Tibial nerve (tissue), 4 donors: ENCODE measurements at places on chromosomes 2 and 18.
A peak's percentile ranks its signal among the peaks of the same experiment; 100 is the strongest.

DNA sequence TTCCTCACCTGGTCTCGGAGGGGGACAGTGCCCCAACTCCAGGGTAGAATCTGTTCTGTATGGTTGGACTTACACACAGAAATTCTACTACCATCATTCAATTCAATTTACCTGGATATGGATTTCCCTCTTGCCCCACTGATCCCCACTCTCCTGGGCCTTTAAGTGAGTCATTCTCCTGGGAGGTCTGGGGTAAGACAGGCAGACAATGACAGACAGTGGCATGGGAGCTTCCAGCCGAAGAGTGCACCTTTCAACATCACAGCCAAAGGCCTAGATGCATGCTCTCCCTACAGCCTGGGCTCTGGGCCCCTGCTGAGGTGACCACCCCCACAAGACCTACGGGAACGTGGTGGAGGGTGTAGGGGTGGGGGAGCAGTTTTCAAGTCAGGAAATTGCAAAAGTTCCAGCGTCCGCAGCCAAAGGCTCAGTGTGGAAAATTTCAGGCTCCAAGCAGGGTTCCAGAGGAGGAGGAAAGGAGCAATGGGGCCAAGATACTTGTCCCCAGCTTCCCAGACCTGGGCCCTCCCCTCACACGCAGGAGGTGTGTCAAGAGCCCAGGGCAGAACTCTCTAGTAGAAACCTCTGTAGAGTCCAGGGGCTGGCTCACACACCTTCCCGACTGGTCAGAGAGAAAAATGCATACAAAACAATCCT, 296.4 kb downstream of the CYP26B1 start:
- DNase-seq: no peak
- no peaks in the 10 kb centered on the region for H3K27me3 ChIP-seq

- H3K36me3 ChIP-seq: no peaks in the 10 kb centered on the region
- H3K27me3 ChIP-seq: no peaks in the 10 kb centered on the region
- no peak overlapping the region for H3K27ac ChIP-seq
- no peak for DNase-seq
Measured at GRCh38 chr18:73638709-73639108, 508.9 kb downstream of the FBXO15 start.

DNA sequence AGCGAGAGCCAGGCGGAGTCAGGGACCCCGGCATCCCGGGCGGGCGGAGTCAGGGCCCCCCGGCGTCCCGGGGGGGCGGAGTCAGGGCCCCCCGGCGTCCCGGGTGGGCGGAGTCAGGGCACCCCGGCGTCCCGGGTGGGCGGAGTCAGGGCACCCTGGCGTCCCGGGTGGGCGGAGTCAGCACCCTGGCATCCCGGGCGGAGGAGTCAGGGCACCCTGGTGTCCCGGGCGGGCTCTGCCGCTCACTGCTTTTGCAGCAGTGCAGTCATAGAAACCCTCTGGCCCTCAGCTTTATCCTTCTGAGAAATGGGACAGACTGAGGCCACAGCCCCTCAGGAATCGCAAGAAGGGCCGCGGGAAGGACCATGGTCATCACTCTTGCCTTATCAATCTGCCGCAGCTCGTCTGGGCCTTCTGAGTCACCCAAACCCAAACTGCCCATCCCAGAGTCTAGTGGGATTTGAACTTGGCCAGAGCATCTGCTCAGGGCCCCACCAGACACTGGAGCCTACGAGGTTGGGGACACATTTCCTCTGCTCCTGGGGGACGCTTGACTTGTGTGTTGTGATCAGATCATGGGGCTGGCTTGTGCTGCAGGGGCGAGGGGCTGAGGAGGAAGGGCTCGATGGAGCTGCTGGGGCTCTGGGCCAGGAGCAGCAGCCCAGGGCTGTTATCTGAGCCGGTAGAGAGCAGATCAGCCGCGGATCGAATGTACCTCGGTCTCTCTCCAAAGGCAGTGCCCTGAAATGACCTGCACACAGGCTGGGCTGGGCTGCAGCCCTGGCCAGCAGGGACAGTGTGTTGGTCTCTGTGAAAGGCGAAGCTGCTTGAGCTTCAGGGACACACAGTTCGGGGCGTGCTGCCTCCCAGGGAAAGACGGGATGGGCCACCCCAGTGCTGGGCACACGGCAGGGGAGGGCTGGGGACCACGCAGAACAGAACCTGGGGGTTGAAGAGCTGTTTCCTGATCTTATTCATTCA, 290.1 kb upstream of the HDAC4 start:
- no peaks in the 10 kb centered on the region for H3K27me3 ChIP-seq
- DNase-seq: no peak
- no peaks in the 10 kb centered on the region for H3K4me1 ChIP-seq
- H3K4me3 ChIP-seq: no peak overlapping the region
- no peak overlapping the region for H3K27ac ChIP-seq

- no peak overlapping the region for H3K27ac ChIP-seq
- H3K4me3 ChIP-seq: no peak overlapping the region
- H3K36me3 ChIP-seq: no peaks in the 10 kb centered on the region
- DNase-seq: no peak
- no peaks in the 10 kb centered on the region for H3K4me1 ChIP-seq
Measured at GRCh38 chr18:32867330-32867729, 94.5 kb upstream of the KLHL14 start.

DNA sequence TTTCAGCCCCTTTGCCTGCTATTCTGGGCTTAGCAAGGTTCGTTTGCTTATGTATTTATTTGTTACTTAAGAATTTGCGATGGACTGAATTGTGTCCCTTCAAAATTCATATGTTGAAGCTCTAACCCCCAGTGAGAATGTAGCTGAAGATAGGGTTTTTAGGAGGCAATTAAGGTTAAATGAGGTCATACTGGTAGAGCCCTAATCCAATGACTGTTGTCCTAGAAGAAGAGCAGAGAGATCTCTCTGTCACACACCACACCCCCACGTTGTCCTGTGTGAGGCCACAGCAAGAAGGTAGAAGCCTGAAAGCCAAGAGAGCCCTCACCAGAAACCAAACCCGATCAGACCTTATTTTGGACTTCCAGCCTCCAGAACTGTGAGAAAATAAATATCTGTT, 66.7 kb downstream of the KIAA1328 start:
- no peak for DNase-seq
- H3K27ac ChIP-seq: no peak overlapping the region
- no peaks in the 10 kb centered on the region for H3K27me3 ChIP-seq
- no peaks in the 10 kb centered on the region for H3K36me3 ChIP-seq

DNA sequence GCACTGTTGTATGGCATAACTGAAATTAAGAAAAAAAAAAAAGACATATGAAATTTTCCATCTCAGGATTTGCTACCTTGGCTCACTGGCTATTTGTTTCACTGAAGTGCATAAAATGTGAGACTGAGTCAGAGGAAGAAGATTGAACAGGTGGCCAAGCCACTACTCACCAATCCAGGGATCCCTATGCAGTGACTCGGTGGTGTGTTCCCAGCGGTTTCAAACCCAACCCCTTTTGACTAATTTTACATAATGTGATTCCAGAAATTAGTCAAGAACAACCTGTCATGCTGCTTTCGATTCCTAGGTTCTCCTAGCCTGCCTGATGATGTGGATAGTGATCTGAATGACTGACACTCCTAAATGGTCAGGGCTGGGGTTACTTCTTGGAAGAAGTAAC, 77.3 kb downstream of the KLHL14 start:
- no peak for DNase-seq
- no peaks in the 10 kb centered on the region for H3K4me1 ChIP-seq
- no peaks in the 10 kb centered on the region for H3K36me3 ChIP-seq
- H3K27ac ChIP-seq: no peak overlapping the region
- no peaks in the 10 kb centered on the region for H3K27me3 ChIP-seq

- no peak for DNase-seq
- no peak overlapping the region for H3K27ac ChIP-seq
- H3K27me3 ChIP-seq: no peaks in the 10 kb centered on the region
- no peaks in the 10 kb centered on the region for H3K4me1 ChIP-seq
- no peak overlapping the region for H3K4me3 ChIP-seq
Measured at GRCh38 chr2:1995987-1996386, 251.7 kb upstream of the PXDN start.

GRCh38 chr2:162506706-162507105, 162.8 kb downstream of the GCA start:
- no peaks in the 10 kb centered on the region for H3K36me3 ChIP-seq
- no peak overlapping the region for H3K4me3 ChIP-seq
- no peak for DNase-seq
- no peaks in the 10 kb centered on the region for H3K4me1 ChIP-seq
- H3K27me3 ChIP-seq: no peaks in the 10 kb centered on the region

DNA sequence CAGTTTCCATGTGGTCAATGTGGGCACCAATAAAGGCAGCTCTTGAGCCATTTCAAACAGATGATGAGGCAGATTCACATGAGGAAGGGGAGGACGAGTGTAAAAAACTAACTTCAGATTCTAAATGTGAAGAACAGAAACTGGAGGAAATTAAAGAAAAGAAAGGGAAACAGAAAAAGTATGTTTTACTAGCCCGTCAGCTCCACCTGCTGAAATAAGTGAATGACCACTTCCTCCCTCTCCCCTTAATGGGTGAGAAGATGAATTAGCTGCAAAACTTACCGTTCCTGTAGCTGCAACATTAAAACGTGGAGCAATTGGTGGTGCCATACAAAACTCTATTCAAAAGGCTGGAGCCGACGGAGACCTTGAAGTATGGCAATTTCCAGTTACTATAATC, 203.5 kb downstream of the UXS1 start:
- no peaks in the 10 kb centered on the region for H3K4me1 ChIP-seq
- H3K4me3 ChIP-seq: no peak overlapping the region
- H3K36me3 ChIP-seq: no peaks in the 10 kb centered on the region
- no peak overlapping the region for H3K27ac ChIP-seq
- no peak for DNase-seq

- H3K36me3 ChIP-seq: no peaks in the 10 kb centered on the region
- H3K4me1 ChIP-seq: no peaks in the 10 kb centered on the region
- no peaks in the 10 kb centered on the region for H3K27me3 ChIP-seq
- H3K4me3 ChIP-seq: no peak overlapping the region
Measured at GRCh38 chr18:22378672-22379282, 38.9 kb downstream of the CTAGE1 start.

DNA sequence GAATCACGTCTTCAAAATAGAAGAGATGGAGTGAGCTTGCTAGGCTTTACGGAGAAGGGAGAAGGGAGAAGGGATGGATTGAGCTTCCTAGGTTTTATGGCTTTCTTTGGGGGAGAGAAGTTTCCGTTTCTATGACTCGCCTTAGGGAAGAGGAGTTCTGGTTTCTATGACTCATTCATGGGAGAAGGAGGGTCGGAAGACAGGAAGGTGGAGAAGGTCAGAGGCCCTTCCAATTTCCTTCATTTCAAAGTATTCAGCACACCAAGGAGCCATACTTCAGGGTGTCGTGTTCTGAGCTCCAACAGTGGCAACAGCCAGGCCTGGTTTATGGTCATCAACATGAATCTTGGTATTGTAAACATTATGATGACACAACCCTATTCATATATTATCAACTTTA, 284.7 kb upstream of the VWC2L start:
- H3K4me3 ChIP-seq: no peak overlapping the region
- H3K27ac ChIP-seq: no peak overlapping the region
- H3K36me3 ChIP-seq: no peaks in the 10 kb centered on the region

- no peaks in the 10 kb centered on the region for H3K36me3 ChIP-seq
- no peak overlapping the region for H3K4me3 ChIP-seq
- H3K4me1 ChIP-seq: peaks cover 11% of the 10 kb centered on the region
- DNase-seq: no peak
- H3K27me3 ChIP-seq: no peaks in the 10 kb centered on the region
Measured at GRCh38 chr2:168166902-168167510, 80.4 kb downstream of the STK39 start.

GRCh38 chr18:48393170-48393569, 16.0 kb downstream of the ZBTB7C start:
- H3K36me3 ChIP-seq: no peaks in the 10 kb centered on the region
- H3K27me3 ChIP-seq: no peaks in the 10 kb centered on the region
- DNase-seq: no peak
- no peak overlapping the region for H3K4me3 ChIP-seq
- peaks cover 72% of the 10 kb centered on the region for H3K4me1 ChIP-seq

DNA sequence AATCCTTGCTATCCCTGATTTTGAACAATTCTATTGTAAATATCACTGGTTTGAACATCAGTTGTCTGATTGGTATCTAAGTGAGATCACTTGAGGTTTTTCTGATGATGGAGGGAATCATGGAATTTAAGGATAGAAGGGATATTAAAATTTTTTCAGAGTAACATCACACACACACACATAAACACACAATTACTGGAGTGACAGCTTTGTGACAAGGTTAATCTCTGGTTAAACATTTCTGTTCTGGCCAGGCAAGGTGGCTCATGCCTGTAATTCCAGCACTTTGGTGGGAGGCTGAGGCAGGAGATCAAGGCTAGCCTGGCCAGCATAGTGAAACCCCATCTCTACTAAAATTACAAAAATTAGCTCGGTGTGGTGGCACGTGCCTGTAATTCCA, 85.3 kb downstream of the SOCS6 start:
- H3K27me3 ChIP-seq: no peaks in the 10 kb centered on the region
- H3K4me1 ChIP-seq: no peaks in the 10 kb centered on the region
- H3K27ac ChIP-seq: no peak overlapping the region
- no peak overlapping the region for H3K4me3 ChIP-seq
- H3K36me3 ChIP-seq: no peaks in the 10 kb centered on the region

- H3K36me3 ChIP-seq: no peaks in the 10 kb centered on the region
- H3K27me3 ChIP-seq: no peaks in the 10 kb centered on the region
- no peak overlapping the region for H3K4me3 ChIP-seq
- no peak overlapping the region for H3K27ac ChIP-seq
- DNase-seq: peak; percentile 18
Measured at GRCh38 chr2:12131975-12132374, 385.5 kb downstream of the LPIN1 start.

DNA sequence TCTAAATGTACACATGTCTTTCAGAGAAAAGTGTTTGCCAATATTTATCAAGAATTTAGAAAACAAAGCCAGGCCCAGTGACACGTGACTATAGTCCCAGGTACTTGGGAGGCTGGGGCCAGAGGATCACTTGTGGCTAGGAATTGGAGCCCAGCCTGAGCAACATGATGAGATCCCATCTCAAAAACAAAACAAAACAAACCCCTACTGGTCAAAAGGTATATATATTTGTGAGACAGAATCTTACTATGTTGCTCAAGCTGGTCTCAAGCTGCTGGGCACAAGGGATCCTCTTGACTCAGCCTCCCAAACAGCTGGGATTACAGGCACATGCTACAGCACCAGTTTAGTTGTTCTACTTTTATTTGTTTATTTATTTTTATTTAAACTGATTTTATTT, 79.2 kb downstream of the ZDBF2 start:
- no peak for DNase-seq
- no peaks in the 10 kb centered on the region for H3K4me1 ChIP-seq
- H3K36me3 ChIP-seq: no peaks in the 10 kb centered on the region
- no peaks in the 10 kb centered on the region for H3K27me3 ChIP-seq
- H3K27ac ChIP-seq: no peak overlapping the region
- no peak overlapping the region for H3K4me3 ChIP-seq

DNA sequence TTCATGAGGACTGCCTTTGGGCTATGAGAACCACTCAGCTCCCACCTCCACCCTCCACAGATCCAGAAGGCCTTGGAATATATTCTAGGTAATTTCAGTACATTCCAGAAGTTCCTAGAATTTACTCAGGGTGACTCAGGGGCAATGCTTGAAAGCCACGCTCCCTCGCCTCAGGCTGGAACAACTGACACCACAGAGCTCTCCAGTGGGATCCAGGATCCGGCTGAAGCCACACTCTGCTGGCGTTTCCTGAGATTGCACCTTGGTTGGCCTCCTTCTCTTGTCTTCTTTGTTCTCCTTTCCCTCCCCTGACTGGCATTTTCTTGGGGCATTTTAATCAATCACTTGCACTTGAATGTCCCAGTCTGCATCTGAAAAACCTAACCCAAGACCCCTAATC, 92.6 kb upstream of the KCNE4 start:
- H3K27me3 ChIP-seq: no peaks in the 10 kb centered on the region
- no peak overlapping the region for H3K27ac ChIP-seq
- no peak for DNase-seq

GRCh38 chr18:56289381-56289780, 349.0 kb downstream of the TXNL1 start:
- H3K36me3 ChIP-seq: no peaks in the 10 kb centered on the region
- DNase-seq: no peak
- H3K4me1 ChIP-seq: no peaks in the 10 kb centered on the region
- no peaks in the 10 kb centered on the region for H3K27me3 ChIP-seq
- no peak overlapping the region for H3K4me3 ChIP-seq
- no peak overlapping the region for H3K27ac ChIP-seq
